A549 treated with GW870086 at 1 μM for 4 hours (cell line): ENCODE measurements at places on chromosomes 5 and 9. TPM values are rescaled to one million over a fixed set of nuclear protein-coding genes. Genes with fewer than 3 reads are reported as not detected.

The SOX30 gene
- 0.07 to 0.10 TPM in 2 of 5 replicates, not detected in the others for total RNA-seq

The CDC25C gene
- 8.6 to 11.7 TPM (median 10.5 TPM) in 5 replicates for total RNA-seq

The GTF2H2 gene
- total RNA-seq = 7.7 to 13.5 TPM (median 10.0 TPM) in 5 replicates

The KIAA0825 gene
- total RNA-seq = 0.41 to 0.60 TPM (median 0.50 TPM) in 5 replicates

The NRARP gene
- 1.9 to 4.6 TPM (median 4.1 TPM) in 5 replicates for total RNA-seq

The ADAMTS6 gene
- total RNA-seq = 0.03 to 0.16 TPM (median 0.06 TPM) in 5 replicates

The PCDHA6 gene
- total RNA-seq = 0.05 to 0.09 TPM (median 0.08 TPM) in 3 of 5 replicates, not detected in the others

The NUTM2F gene
- total RNA-seq = not detected in 5 replicates

The SIT1 gene
- total RNA-seq = not detected in 5 replicates

The ARID3C gene
- 0.15 to 0.41 TPM (median 0.21 TPM) in 4 of 5 replicates, not detected in the other for total RNA-seq

The SLC6A18 gene
- not detected in 5 replicates for total RNA-seq

The SYK gene
- total RNA-seq = 0.22 to 0.54 TPM (median 0.28 TPM) in 3 of 5 replicates, not detected in the others

The HSD17B3 gene
- 0.54 TPM in 1 of 5 replicates, not detected in the others for total RNA-seq

The CCDC187 gene
- total RNA-seq = 0.01 TPM in 2 of 5 replicates, not detected in the others

The CCNB1 gene
- total RNA-seq = 258 to 287 TPM (median 273 TPM) in 5 replicates

The BHMT2 gene
- total RNA-seq = not detected in 5 replicates

The RUSC2 gene
- 25.2 to 32.1 TPM (median 30.5 TPM) in 5 replicates for total RNA-seq

The POLE3 gene
- 93.7 to 121 TPM (median 107 TPM) in 5 replicates for total RNA-seq

The PHF24 gene
- 0.07 to 0.29 TPM (median 0.16 TPM) in 5 replicates for total RNA-seq

The WNT8A gene
- not detected in 5 replicates for total RNA-seq

The NAIP gene
- 0.18 to 0.70 TPM (median 0.48 TPM) in 5 replicates for total RNA-seq

The CDHR2 gene
- total RNA-seq = 0.06 to 0.33 TPM (median 0.14 TPM) in 4 of 5 replicates, not detected in the other

The SEMA4D gene
- 3.9 to 5.7 TPM (median 5.1 TPM) in 5 replicates for total RNA-seq

The STK32A gene
- total RNA-seq = 0.19 to 0.62 TPM (median 0.55 TPM) in 5 replicates

The LTC4S gene
- total RNA-seq = 0.32 to 0.72 TPM (median 0.35 TPM) in 3 of 5 replicates, not detected in the others

The SUSD3 gene
- 0.65 to 1.1 TPM (median 0.83 TPM) in 5 replicates for total RNA-seq

The SQSTM1 gene
- 870 to 1,460 TPM (median 931 TPM) in 5 replicates for total RNA-seq

The SVEP1 gene
- total RNA-seq = 1.2 to 2.1 TPM (median 1.8 TPM) in 5 replicates

The ORM2 gene
- total RNA-seq = not detected in 5 replicates

The F2RL2 gene
- total RNA-seq = 3.4 to 3.7 TPM (median 3.5 TPM) in 5 replicates

The AGXT2 gene
- not detected in 5 replicates for total RNA-seq

The NSG2 gene
- 0.25 TPM in 1 of 5 replicates, not detected in the others for total RNA-seq

The IGIP gene
- total RNA-seq = 0.75 to 1.0 TPM (median 0.83 TPM) in 5 replicates

The NR5A1 gene
- 0.06 to 0.13 TPM (median 0.10 TPM) in 4 of 5 replicates, not detected in the other for total RNA-seq

The GRXCR2 gene
- not detected in 5 replicates for total RNA-seq

The IRF1 gene
- total RNA-seq = 29.4 to 35.9 TPM (median 33.7 TPM) in 5 replicates

The CNTNAP3 gene
- 7.5 to 11.7 TPM (median 10.3 TPM) in 5 replicates for total RNA-seq

The GLRA1 gene
- not detected in 5 replicates for total RNA-seq

The FUT7 gene
- total RNA-seq = 0.06 TPM in 1 of 5 replicates, not detected in the others

The TICAM2 gene
- 0.72 to 1.4 TPM (median 1.3 TPM) in 5 replicates for total RNA-seq

The MZB1 gene
- total RNA-seq = 0.10 TPM in 1 of 5 replicates, not detected in the others

The COL23A1 gene
- total RNA-seq = not detected in 5 replicates

The TLR4 gene
- total RNA-seq = 0.08 to 0.16 TPM (median 0.10 TPM) in 5 replicates

The ABLIM3 gene
- total RNA-seq = 10.7 to 13.6 TPM (median 11.1 TPM) in 5 replicates

The PCDHB13 gene
- 0.03 to 0.07 TPM (median 0.07 TPM) in 4 of 5 replicates, not detected in the other for total RNA-seq

The NAIF1 gene
- 4.5 to 6.9 TPM (median 6.4 TPM) in 5 replicates for total RNA-seq

The PAX5 gene
- 0.01 TPM in 2 of 5 replicates, not detected in the others for total RNA-seq

The MLANA gene
- not detected in 5 replicates for total RNA-seq
